T-helper 2 cell treated with Interferon-gamma antibody and Interleukin-4, amounts not matched to agents 5 μg/mL and 100 μg/mL, for 36 hours (primary cell): ENCODE measurements at places on chromosomes 1 and 21.

GRCh38 chr1:117581391-117581943, 24.4 kb upstream of the TENT5C start:
- no peak for DNase-seq

GRCh38 chr1:220717800-220718640, 27.9 kb downstream of the C1orf115 start:
- DNase-seq: no peak

GRCh38 chr1:22936681-22937080, 36.0 kb downstream of the LACTBL1 start:
- no peak for DNase-seq

- DNase-seq: no peak
Measured at GRCh38 chr1:159917533-159918351, 7.6 kb downstream of the TAGLN2 start.

GRCh38 chr21:33236766-33237165, 7.0 kb downstream of the IFNAR2 start:
- DNase-seq: no peak

DNA sequence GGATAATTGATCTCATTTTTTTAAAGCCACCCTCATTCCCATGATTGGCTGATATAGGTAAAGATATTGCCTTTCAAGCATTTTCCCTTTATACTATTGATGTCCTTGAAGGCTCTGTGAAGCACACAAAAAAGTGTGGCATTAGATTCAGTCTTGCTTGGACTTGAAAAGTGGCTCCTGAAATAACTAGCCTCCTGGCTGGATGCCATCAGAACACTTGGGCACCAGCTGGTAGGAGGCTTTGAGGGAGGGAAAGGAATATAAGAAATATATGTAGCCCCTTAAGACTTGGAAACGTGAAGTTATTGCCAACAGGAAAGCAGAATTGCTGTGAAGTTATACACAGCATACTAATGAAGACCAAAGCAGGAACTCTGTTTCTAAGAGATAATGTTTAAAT, 14.1 kb downstream of the MTR start:
- DNase-seq: no peak
